Fibroblast of the conjunctiva (primary cell): ENCODE measurements at places on chromosomes 2 and 18.

DNA sequence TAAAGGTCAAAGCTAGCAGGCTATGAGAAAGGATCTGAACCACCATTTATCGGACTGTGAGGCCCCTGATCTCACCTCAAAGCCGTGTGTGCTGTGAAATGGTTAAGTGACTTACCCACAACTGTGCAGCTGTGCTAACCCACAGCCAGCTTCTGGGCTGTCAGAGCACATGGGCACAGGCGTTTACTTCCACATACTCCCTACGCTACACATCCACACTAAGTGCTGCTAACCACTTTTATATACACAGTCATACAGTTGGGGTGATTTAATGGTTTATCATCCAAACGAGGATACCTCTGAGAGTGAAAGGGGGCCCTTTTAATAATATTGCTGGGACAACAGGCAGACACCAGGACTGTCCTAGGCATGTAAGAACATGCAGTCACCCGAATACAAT is 37.3 kb downstream of the CYRIA start:
- DNase-seq = no peak

- DNase-seq = no peak
Observed at GRCh38 chr2:199197448-199197847, 260.3 kb downstream of the SATB2 start.

DNA sequence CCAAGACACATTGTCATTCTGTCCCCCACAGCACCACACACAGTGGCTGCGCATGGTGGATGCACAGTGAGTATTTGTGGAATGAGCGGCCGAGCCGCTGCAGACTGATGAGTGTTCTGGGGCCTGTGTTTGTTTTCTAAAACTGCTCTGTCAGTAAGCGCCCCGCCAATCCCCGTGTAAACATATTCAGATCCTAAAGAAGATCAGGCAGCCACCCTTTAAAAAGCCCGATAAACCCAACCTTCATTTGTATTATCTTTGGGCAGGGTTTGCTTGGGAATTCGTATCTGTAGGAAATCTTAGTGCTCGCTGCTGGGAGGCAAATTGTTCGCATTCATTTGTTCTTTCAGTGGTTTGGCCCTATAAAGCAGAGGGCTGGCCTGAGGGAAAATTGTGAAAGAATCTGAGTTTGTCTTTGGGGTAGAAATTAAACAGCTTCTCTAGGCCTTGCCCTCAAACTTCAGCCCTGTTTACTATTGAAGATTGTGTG is 68.6 kb downstream of the TGOLN2 start:
- peak; percentile 53 for DNase-seq

- DNase-seq = no peak
Observed at GRCh38 chr2:16006537-16007166, 66.3 kb downstream of the MYCN start.

DNA sequence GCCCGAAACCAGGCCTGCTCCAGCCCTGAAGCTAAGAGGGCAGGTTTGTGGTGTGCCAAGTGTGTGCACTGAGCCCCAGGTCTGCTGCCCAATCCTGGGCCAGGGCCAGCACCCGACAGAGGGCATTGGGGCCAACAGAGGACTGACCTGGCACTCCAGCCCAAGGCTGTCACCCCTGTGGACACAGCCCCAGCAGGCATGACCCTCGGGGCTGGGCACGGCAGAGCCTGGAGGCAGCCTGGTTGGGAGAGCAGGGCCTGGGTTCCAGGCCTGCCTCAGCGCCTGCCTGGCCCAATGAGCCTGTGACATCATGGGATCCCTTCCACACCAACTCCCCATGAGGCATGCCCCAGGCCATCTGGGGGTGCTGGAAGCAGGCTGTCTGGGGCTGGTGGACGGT is 10.8 kb upstream of the SNED1 start:
- DNase-seq = no peak

- DNase-seq = no peak
Observed at GRCh38 chr18:75635096-75635495, 207.6 kb upstream of the SMIM21 start.

DNA sequence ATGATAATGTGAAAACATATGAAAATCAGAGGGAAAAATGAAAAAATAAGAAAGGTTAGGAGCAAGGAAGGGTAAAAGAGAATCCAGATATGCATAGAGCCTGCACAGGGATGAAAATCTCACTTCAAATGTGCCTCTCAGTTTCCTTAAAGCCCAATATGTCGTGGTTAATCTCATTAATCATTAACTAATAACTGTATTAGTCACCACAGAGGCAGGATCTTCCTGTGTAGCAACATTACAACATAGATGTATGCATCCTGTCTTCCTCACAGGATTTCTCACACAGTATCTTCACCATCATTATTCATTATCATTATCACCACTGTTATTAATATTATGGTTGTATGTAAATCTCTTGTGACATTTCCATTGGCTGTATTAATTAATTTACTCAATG is 361.2 kb upstream of the SOX11 start:
- no peak for DNase-seq

GRCh38 chr2:149410701-149411484 is 80.5 kb downstream of the LYPD6 start:
- DNase-seq = peak; percentile 30

- no peak for DNase-seq
Observed at GRCh38 chr18:73240899-73241298, 373.1 kb upstream of the NETO1 start.

DNA sequence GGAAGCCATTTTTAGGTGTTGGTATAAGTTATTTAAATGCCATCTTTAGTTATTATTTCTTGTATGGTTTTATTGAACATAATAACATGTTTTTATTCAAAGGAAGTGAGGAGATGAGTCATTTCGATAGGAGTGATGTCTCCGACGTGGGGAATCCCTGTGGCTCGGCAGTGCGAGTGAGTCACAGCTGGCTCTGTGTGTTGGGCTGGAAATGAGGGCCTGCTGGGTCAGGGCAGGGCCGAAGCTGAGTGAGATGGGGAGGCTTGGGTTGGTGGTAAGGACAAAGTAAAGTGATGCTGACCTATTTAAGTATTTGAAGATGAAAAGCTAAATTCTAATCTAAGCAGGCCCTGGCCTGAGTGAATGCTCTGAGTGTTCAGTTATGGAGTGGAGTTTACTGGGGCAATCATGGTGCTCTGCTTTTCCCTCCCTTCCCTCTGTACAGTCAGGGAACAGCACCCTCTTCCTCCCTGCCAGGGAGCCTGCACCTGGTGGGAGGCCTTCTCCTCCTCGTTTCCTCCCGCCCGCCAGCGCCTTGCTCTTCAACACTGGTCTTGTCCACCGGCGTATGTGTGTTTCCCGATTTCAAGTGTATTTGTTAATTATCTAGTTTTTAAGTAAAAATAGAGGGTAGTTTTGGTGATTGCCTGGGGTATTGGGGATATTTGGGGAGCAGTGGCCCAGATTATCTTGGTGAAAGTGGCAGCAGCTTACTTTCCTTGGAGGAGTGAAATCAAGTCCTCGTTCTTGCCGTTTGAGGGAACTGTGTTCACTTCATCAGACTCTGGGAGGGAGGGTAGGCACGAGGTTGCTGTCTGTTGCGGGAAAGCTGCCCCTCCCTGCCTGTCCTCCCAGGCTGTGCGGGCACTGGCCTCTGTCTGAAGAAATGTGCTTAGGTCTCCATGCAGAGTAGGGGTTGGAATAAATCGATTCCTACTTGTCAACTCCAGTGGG is 157.0 kb downstream of the LDLRAD4 start:
- DNase-seq = peak; percentile 63
